ENCODE measurements at places on chromosomes 3 and 15.

DNA sequence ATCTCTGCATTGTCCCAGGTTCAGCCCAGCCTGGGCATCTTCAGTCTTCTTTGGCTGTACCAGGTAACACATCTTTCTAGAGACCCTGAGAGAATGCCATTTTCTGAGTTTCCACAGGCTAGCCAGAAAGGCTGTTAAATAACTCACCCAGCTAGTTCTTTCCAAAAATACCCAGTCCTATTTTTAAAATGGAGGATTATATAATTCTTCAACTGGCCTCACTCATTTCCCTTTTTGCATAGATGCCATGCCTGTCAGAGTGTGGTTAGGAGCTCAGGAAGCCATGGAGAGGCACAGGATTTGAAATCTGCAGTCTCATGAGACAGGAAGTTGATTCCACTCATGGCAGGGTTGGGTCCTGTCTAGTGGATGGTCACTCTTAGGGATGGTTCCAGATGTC is 39.8 kb downstream of the CEMIP start:
- no peak for DNase-seq

DNA sequence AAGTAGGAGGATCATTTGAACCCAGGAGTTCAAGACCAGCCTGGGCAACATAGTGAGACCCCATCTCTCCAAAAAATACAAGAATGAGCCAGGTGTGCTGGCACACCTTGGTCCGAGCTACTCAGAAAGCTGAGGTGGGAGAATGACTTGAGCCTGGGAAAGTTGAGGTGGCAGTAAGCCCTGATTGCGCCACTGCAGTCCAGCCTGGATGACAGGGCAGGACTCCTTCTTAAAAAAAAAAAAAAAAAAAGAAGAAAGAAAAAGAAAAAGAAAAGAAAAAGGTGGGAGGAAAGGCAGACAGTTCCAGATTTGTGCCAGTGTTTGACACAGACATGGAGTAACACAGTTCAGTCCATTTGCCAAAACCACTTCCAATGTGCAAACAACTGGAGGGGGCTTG is 75.7 kb downstream of the ATP10A start:
- no peak for DNase-seq

DNA sequence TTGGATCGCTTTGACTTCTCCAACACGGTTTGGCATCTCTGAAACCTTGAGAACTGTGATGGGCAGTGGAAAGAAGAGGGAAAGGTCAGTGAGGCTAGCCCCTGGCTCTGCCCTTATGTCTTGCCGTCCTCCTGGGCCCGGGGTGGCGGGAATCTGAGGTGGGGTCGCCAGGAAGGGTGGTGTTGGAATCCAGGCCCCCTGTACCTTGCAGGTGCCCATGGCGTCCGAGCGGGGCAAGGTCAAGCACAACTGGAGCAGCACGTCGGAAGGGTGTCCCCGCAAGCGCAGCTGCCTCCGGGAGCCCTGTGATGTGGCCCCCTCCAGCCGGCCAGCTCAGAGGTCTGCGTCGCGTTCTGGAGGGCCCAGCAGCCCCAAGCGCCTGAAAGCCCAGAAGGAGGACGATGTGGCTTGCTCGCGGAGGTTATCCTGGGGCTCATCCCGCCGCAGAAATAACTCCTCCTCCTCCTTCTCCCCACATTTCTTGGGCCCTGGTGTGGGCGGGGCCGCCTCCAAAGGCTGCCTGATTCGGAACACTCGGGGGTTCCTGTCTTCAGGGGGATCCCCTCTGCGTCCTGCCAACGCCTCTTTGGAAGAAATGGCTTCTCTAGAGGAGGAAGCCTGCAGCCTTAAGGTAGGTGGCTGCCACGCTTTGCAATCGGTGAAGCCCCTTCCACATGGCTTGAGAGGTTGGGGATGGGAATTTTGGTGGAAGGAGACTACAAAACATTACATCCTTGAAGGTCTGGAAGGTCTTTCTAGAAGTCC is 907 bp downstream of the TATDN2 start:
- no peak for DNase-seq

DNA sequence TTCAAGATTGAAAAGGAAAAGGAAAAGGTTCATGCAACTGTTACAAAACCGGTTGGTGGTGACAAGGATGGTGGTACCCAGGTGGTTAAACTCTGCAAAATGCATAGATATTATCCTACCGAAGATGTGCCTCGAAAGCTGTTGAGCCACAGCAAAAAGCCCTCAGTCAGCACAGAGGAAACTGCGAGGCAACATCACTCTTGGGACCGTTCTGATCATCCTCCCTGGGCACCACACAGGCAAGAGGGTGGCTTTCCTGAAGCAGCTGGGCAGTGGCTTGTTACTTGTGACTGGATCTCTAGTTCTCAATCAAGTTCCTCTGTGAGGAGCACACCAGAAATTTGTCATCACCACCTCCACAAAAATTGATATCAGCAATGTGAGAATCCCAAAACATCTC is 86.9 kb downstream of the PLCH1 start:
- no peak for DNase-seq

- DNase-seq = no peak
Observed at GRCh38 chr15:93247466-93248121, 158.6 kb upstream of the RGMA start.

DNA sequence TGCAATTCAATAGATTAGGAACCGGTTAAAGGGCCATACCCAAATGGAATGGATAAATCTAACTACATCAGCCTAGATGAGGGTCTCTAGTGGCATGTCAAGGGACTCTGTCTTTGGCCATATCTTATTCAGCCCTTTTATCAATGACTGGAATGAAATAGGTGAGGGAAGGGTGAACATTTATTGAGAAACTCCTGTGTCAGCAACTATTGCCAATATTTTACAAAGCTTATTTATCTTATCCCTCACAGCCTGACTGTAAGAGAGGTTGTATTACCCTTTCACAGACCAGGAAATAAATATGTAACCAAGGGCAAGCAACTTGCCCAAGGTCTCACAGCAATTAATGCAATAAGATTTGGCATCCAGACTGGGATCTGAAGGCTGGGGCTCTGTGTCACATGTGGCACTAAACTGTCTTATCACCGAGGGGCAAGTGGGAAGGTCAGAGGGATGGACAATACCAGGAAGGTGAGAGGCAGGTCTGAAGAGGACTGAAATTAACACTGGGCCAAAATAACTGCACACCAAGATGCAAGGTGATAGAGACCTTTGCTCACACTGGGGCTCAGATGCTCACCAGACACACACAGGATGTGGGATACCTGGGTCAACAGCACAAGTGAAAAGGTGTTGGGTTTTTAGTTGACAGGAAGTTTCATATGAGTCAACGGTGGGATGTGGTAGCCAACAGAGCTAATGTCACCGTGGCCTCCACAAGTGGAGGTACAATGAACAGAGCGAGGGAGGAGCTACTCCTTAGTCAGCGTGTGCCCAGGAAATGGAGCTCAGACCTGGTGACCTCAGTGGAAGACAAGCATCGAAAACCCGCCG is 261.3 kb downstream of the RPLP1 start:
- DNase-seq = no peak

DNA sequence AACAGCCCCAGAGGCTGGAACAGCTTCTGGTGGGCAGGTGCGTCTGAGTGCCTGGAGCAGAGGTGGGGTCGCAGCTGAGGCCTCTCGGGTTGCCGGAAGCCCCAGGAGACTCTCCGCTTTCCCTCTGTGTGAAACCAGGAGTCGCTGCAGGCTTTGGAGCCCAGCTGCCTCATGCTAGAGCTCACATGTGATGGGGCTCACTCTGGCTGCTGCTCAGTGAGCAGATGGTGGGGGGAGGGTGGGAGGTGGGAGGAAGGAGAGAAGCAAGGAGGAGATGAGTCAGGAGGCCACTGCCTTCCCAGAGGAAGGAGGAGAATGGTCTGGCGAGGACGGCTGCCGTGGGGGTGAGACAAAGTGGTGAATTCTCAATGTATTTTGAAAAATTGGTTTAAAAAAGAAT is 290.1 kb upstream of the CHRNA7 start:
- no peak for DNase-seq

DNA sequence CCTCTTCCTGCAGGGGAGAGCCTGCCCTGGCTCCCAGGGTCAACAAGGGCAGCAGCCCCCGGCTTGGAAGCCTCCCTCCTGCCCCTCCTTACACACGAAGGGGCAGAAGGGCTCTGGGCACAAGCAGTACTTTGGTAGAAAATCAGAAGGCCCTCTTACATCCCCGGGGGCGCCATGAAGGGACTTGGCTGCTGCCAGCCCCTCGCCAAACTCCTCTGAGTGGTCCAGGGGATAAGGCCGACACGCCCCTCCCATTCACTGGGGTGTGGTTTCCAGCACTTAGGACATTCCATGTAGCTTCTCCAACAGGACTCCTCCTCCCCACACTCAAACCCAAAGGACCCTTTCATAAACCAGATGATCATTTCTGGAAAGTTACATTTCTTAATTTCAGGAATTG is 1.2 kb upstream of the ST8SIA2 start:
- DNase-seq = no peak

DNA sequence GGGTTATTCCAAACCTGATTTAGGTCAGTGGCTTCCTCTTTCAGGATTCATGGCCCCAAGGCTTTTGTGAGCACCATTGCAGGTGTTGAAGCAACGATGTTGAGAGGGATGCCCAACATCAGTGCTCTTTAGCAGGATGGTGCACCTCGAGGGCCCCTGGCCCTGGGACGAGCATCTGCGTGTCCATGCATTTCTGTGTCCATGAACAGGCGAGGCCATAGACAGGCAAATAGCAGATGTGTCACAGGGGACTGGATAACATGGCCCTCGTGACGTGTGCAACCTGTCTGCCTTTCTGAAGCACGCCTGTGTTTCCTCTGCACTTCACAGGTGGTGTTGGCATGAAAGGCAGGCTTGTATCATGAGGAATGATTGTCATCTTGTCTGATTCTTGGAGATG is 132.3 kb downstream of the SNRPN start:
- DNase-seq = no peak

GRCh38 chr3:173660645-173661299 is 263.2 kb downstream of the NLGN1 start:
- DNase-seq = peak; percentile 5

GRCh38 chr3:144921710-144922109 is 950.1 kb downstream of the DIPK2A start:
- DNase-seq = no peak

DNA sequence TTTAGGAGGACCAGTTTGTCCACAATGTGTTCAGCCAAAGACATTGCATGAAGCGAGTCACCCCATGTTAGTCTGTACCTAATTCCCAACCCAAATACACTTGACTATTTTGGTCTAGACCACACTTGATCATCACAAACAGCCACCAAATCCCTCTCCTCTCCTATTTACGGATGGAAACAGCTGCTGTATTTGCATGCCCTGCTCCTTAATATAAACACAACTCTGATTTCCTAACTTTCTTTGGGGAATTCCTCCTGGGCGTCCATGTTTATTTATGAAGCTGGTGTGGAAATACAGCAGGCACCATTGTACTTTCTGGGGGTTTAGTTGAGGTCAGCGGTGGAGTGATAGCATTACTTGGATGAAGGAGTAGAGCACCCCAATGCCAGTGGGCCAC is 235.2 kb downstream of the TLE3 start:
- peak; percentile 51 for DNase-seq

- no peak for DNase-seq
Observed at GRCh38 chr3:53554559-53555067, 60.2 kb downstream of the CACNA1D start.

DNA sequence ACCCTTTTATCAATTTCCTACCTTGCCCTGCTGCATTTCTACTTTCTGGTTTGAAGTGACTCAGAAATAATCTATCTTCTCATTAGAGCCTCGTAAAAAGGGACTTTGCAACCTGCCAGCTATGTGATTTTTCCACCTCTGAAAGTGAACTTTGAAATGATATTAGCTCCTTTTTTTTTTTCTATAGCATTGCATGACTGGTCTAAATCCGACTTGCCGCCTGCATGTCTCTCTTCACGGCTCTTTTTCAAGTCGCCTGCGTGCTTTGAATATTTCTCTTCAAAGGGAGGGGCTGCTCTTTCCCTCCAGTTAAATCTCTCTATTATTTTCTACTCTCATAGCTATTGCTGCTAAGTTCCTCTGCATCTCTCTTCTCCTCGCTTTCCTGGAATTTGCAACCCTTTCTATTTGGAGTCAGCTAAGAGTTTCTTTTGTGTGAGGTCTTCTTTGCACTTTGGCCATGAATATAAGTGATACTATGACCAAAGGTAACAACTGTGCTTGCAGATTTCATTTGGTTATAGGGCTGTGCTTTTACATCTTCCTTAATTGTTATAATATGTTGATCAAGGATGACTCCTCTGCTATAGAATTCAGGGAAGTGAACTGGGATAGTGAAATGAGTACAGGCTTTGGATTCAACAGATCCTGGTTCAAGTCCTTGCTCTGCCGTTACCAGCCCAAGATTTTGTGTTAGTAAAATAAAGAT is 541.1 kb downstream of the AGBL1 start:
- DNase-seq = no peak
